H1 (cell line): ENCODE measurements at places on chromosomes 11 and 22. TPM values are rescaled to one million over a fixed set of nuclear protein-coding genes. Genes with fewer than 3 reads are reported as not detected.

DNA sequence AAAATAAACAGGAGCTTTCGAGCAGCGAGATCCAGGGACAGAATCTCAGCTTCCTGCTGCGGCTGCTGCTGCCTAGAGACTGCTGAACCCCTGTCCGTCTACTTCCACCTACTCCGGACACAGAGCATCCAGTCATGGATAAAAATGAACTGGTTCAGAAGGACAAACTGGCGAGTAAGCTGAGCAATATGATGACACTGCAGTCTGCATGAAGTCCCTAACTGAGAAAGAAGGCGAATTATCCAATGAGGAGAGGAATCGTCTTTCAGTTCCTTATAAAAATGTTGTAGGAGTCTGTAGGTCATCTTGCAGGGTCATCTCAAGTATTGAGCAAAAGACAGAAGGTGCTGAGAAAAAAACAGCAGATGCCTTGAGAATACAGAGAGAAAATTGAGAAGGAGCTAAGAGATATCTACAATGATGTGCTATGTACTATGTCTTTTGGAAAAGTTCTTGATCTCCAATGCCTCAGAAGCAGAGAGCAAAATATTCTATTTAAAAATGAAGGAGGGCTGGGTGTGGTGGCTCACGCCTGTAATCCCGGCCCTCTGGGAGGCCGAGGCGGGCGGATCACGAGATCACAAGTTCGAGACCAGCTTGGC lies 11.1 kb upstream of the MS4A2 start:
- no peak overlapping the region for H3K4me3 ChIP-seq
- no peaks in the 10 kb centered on the region for H3K4me1 ChIP-seq
- no peaks in the 10 kb centered on the region for H3K27me3 ChIP-seq
- DNase-seq: no peak
- no peaks in the 10 kb centered on the region for H3K36me3 ChIP-seq

NTM gene
- 20.0 and 23.4 TPM in 2 replicates for total RNA-seq

ZFP91 gene
- 29.0 and 29.5 TPM in 2 replicates for total RNA-seq

- peak overlapping the region; percentile 47; the same call in 1 of the 2 replicates for H3K27ac ChIP-seq
- H3K4me1 ChIP-seq: no peaks in the 10 kb centered on the region
- DNase-seq: no peak
- H3K4me3 ChIP-seq: no peak overlapping the region
Measured at GRCh38 chr11:43819926-43820325, 60.7 kb upstream of the ALKBH3 start.

DNA sequence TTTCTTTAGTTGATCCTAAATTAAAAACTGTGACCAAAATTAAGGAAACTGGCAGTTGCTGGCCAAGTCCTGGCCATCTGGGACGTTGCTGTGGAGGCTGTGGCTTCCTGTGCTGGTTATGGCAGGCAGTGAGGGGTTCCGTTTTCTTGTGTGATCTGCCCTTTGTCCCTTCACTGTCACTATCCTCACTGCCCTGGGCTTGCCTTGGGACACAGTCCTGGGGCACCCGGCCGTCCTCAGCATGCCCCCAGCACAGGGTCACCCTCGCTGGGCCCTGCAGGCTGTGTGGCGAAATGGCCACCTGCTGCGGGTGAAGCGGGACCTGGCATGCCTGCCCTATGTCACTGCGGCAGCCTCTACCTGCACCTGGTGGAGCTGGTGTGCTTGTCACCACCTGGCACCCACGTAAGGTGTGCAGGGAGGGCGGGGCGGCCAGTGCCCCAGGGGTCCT lies 52.5 kb upstream of the SLC22A12 start:
- no peak overlapping the region for H3K27ac ChIP-seq
- no peaks in the 10 kb centered on the region for H3K36me3 ChIP-seq
- no peak for DNase-seq
- H3K4me1 ChIP-seq: peaks cover 10% of the 10 kb centered on the region
- H3K4me3 ChIP-seq: no peak overlapping the region
- H3K27me3 ChIP-seq: no peaks in the 10 kb centered on the region
